ENCODE measurements at places on chromosomes 3 and 15.

DNA sequence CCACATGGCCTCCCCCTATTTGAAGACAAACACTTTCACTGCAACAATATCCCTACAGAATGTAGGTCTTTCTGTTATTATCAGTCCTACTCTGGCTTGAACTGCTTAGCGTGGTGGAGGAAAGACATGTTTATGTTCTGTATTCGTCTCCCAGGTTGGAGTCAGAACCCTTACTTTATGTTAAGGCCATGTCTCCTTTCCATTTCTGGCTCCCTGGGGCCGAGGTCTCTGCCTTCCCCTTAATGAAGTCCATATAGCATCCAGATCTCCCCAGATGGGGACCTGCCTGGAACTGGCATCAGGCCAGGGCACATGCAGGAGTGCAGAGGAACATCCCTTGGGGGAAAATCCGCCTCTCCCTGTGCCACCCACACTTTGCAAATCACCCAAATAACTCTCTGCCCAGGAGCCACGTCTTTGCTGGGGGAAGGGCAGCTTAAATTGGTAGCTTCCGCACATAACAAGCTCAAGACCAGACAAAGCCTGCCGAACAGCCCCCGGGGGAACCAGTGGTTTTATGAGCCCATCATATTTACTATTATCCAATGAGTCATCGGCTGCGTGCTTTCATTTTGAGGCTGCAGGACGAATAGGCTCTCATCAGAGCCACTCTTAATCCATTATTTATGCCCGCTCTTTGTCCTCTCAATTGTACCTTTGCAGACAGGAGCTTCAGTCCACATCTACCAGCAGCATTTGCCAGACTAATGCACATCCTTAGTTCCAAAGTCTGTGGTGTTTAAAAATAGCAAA lies 237.0 kb downstream of the UACA start:
- DNase-seq: no peak

DNA sequence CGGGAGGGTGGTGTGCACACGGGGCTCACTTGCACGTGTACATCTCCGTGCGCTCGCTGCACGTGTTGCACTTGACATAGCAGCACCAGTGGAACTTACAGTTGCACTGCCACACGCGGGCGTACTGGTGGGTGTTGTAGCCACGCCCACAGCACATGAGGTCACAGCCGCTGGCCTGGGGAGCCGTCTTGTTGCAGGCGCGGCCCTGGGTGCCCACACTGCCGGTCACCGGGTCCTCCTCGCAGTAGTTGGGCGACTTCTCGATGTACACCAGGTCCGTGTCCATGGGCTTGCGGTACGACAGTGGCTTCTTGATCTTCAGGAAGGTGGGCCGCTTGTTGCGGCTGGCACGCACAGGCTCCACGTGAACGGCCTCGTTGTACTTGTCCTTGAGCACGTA lies 61.0 kb downstream of the WNT7A start:
- no peak for DNase-seq

DNA sequence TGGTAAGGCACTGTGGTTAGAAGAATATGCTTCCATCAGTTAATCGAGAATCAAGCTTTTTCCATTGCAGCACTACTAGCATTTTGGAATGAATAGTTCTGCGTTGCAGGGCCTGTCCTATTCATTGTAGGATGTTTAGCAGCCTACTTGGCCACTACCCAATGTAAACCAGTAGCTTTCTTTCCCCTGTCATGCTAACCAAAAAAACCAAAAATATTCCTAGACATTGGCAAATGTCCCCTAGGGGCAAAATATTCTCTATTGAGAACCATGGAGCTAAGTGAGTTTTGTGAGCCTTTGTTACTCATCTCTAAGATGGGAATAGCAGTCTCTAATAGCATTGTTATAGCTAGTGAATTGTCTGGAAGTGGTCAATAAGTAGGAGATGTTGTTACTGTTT lies 187.2 kb downstream of the CADPS start:
- DNase-seq: no peak

DNA sequence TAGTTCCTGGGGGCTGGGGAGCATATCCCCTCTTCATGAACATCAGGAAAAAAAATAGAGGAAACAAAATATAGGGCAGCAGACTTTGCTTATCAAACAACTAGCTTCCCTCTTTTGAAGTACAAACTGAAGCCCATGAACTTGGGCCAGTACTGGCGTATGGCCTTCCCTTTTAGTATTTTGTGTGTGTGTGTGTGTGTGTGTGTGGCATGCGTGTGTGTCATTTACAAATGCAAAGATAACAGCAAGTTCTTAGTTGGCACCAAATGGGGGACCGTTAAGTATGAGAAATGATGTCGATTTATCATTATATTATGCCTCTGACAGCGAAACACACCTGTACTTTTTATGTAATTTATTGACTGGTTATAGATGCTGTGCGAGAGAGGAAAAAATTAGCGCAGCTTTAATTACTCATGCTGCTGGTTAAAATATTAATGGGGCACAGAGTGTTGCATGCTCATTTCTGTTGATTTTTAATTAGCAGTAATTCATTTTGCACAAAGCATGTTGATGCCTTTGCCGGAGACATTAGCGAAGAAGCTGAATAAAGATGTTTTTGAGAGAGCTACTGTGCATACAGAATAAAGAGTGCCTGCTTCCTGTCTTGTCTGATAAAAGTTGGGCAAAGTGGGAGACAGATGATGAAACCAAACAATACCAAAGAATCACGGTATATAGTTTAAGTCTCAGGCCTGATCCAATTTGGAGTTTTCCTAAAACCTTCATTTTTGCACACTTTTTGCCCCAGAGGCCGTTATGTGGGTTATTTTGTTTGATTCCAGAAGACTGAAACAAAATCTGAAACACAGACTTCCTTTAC lies 297.1 kb downstream of the SATB1 start:
- DNase-seq: peak; percentile 82

- DNase-seq: peak; percentile 53
Observed at GRCh38 chr15:65952391-65953053, 83.2 kb downstream of the RAB11A start.

GRCh38 chr3:9696480-9697220 lies 7.0 kb upstream of the CPNE9 start:
- no peak for DNase-seq

GRCh38 chr15:74725225-74725774 lies at the start of gene CYP1A1:
TSS of gene CYP1A1 (minus strand) at chr15:74725528. CDS start at chr15:74723097, 2,431 bp downstream.
- peak; percentile 49 for DNase-seq

DNA sequence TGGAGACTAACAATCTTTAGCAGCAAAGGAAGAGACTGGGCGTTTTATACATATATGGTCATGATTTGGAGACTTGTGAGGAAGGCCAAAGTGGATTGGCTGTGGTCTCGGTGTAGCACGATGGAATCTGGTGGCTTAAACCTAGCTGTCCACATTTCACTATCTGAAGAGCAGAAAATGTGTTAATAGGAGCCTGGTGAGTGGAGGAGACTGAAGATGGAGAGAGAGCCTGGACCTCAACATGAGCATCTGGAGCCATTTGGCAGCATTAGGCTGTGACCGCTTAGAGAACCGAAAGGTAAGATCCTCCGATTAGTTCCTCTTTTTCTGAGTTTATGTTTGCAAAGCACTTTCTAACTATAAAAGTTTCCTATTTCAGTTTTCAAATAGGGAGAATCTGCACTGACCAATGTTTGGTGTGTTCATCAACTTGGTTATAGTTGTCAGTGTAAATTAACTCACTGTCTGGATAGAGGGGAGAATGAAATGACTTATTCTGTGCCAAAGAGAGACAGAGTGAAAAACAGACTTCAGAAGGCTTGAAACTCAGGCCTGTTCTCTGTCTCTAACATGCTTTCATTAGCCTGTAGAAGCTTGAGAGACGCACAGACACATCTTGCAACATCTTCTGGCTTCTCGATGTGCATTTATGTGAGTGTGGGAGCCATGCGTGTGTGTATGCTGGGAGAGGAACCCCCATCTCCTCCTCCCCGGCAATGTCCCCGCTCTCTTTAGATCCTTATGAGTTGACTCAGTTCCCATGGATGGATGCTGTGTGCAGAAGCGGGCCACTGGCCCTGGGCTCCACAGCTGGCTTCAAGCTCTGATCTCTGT lies 244.7 kb upstream of the TBL1XR1 start:
- peak; percentile 58 for DNase-seq
